Activated naive CD4-positive, alpha-beta T cell treated with anti-CD3 and anti-CD28 coated beads, Interleukin-2, amount 50 U/mL, for 72 hours (primary cell): ENCODE measurements at places on chromosomes 12 and 14. TPM values are rescaled to one million over a fixed set of nuclear protein-coding genes. Genes with fewer than 3 reads are reported as not detected.

Gene CCND2
- total RNA-seq = 266 TPM

Gene NAV3
- not detected for total RNA-seq

Gene PTCSC3
- total RNA-seq = not detected

Gene AQP6
- not detected for total RNA-seq

Gene VAMP1
- total RNA-seq = 47.6 TPM

Gene CEBPE
- 0.34 TPM for total RNA-seq

DNA sequence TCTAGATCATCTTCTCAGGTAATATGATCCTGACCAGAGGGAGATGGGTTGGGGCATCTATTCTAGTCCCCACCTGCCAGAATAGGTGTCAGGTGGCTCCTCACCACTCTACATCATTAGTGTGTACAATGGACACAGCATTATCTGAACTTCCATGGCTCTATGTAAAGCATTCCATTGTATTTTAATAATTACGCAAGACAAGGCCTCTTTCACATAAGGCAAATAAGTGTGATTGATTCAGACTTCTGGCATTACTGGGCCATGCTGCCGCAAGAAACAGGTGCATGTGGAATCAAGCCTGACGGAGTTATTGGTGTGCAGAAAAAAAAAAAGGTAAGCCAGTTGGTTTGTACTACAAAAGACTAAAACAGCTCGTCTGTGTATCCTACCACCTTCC lies 3.1 kb upstream of the DDHD1 start:
- no peak for DNase-seq

DNA sequence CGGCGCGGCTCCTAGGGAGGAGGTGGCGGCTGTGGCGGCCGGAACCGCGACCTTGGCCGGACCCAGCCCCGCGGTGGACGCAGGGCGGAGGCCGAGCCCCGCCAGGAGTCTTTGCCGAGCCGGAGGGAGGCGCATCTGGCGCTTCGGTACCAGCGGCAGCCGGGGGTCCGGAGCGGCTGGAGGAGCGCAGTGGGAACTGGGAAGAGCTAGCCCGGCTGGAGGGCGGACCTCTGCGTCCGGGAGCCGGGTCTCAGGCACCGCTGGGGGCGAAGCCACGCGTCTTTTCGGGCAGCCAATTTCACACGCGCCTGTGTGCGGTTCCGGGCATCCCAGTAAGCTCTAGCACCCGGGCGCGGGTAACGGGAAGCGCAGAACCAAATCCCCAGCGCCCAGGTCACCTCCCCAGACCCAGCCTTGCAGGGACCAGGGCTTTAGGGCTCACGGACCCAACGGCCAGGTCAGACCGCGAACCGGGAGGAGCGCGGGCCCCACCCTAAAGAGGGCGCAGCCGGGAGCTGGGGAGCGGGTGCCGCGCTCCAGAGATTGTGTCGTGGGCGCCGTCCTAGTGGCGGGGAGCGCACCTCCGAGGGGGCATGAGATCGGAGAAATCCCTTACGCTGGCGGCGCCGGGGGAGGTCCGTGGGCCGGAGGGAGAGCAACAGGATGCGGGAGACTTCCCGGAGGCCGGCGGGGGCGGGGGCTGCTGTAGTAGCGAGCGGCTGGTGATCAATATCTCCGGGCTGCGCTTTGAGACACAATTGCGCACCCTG lies 89.4 kb downstream of the GALNT8 start:
- DNase-seq = no peak

GRCh38 chr12:3913278-3913677 lies 40.1 kb upstream of the PARP11 start:
- no peak for DNase-seq

DNA sequence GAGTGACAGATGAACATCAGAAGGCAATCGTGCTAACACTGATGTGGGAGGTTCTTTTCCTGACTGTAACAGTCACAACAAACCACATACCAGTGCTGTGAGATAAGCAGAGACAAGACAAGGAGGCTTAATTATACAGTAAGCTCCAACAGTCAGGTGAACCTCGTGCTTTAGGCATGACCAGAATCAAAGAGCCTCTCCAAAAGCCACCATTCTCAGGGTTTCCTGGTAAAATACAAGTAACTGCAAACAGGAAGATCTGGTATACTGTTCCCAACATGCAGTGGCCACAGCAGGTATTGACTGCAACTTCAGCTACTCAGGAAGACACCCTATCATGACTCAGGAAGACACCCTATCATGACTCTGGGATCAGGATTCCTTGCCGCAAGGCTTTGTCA lies 47.3 kb upstream of the GTF2A1 start:
- no peak for DNase-seq

GRCh38 chr14:42929806-42930480 lies 1323.3 kb downstream of the LRFN5 start:
- no peak for DNase-seq

GRCh38 chr14:49950275-49951228 lies 57.7 kb downstream of the ARF6 start:
- no peak for DNase-seq

- no peak for DNase-seq
Measured at GRCh38 chr12:57235017-57235727, 5.7 kb downstream of the SHMT2 start.

- peak; percentile 34 for DNase-seq
Measured at GRCh38 chr12:42296503-42297109, 29.3 kb downstream of the ZCRB1 start.

DNA sequence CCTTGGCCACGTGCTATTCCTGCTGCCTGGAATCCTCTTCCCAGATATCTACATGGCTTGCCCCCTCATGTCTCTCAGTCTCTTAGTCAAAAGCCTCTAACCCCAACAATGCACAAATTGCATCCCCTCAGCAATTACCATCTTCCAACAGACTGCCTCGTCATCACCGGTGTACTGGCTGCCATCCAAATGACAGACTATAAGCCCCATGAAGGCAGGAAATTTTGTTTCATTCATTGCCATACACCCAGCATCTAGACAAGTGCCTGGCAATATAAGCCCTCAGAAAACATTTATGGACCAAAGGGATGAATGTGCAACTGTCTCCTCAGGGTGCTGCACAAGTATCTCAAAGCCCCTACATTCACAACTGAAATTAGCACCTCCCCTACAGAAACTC lies 5.8 kb downstream of the GLT8D2 start:
- no peak for DNase-seq

DNA sequence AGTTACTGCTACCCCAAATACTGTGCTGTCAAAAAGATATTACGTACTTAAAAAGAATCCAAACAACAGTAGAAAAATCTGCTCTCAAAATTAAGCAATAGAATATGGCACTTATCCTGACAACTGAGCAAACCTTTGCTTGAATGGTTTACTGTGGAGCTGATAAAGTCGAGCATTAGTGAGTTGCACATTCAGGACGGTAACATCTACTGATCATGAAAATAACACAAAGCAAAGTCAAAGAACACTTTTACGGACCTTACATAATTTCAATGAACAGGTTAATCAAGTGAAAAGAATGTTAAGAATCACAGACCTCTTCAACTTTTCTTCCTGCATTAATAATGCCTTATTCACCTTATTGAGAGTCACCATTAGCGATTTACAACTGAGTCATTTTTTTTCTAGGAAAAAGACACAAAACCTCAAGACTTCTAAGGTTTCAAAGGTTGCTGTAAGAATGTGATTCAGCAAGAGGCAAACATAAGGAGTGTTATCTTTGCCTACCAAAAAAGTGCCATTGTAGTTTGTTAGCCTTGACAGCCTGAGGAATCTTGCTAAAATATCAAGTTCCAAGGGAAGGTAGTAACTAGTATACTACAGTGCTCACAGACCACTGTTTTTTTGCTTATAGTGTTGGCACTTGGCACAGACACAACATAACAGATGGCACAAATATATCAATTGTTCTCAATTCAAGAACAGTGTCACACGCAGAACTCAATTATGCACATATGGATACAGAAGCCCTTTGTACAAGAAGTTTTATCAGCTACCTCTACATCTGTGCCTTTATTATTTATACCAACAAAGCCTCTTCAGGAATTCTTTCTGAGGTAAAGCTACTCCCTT lies 334.2 kb upstream of the RPL10L start:
- DNase-seq = no peak

GRCh38 chr12:103785243-103786031 lies 55.6 kb downstream of the NT5DC3 start:
- no peak for DNase-seq

DNA sequence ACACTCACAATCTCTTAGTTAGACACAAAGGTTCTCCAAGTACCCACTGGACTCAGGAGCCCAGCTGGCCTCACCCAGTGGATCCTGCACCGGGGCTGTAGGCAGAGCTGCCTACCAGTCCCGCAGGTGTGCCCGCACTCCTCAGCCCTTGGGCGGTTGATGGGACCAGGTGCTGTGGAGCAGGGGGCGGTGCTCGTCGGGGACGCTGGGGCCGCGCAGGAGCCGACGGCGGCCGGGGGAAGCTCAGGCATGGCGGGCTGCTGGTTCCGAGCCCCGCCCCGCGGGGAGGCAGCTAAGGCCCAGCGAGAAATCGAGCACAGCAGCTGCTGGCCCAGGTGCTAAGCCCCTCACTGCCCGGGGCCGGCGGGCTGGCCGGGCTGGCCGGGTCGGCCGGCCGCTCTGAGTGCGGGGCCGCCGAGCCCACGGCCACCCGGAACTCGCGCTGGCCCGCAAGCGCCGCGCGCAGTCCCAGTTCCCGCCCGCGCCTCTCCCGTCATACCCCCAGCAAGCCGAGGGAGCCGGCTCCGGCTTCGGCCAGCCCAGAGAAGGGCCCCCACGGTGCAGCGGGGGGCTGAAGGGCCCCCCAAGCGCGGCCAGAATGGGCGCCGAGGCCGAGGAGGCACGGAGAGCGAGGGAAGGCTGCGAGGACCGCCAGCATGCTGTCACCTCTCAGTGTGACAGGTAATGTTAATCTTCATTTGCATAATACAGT lies 506.8 kb downstream of the LRFN5 start:
- no peak for DNase-seq

- DNase-seq = no peak
Measured at GRCh38 chr14:54209511-54210250, 187.1 kb upstream of the CDKN3 start.

- no peak for DNase-seq
Measured at GRCh38 chr12:25723921-25724491, 170.9 kb upstream of the LMNTD1 start.

- DNase-seq = no peak
Measured at GRCh38 chr14:82419933-82420332, 886.3 kb upstream of the SEL1L start.

GRCh38 chr12:123937707-123938591 lies 34.7 kb downstream of the CCDC92 start:
- peak; percentile 63 for DNase-seq

- no peak for DNase-seq
Measured at GRCh38 chr12:6569312-6569711, 1.2 kb upstream of the NOP2 start.

- DNase-seq = no peak
Measured at GRCh38 chr12:79012636-79013035, 148.1 kb downstream of the SYT1 start.

DNA sequence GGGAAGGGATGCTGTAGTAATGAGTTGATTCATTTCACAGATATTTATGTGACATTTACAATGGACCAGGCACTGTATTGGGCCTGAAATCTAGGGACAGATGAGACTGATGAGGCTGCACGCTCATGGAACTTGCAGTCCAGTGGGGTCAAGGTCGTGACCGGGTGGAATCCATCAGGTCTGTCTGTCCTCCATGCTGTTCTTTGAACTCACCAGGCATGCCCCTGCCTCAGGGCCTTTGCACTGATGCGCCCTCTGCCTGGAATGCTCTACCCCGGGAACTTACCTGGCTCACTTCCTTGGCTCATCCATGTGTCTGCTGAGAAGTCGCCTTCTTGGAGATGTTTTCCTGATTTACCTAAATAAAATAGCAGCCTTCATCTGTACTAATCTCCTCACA lies 200.1 kb downstream of the VRK1 start:
- no peak for DNase-seq

DNA sequence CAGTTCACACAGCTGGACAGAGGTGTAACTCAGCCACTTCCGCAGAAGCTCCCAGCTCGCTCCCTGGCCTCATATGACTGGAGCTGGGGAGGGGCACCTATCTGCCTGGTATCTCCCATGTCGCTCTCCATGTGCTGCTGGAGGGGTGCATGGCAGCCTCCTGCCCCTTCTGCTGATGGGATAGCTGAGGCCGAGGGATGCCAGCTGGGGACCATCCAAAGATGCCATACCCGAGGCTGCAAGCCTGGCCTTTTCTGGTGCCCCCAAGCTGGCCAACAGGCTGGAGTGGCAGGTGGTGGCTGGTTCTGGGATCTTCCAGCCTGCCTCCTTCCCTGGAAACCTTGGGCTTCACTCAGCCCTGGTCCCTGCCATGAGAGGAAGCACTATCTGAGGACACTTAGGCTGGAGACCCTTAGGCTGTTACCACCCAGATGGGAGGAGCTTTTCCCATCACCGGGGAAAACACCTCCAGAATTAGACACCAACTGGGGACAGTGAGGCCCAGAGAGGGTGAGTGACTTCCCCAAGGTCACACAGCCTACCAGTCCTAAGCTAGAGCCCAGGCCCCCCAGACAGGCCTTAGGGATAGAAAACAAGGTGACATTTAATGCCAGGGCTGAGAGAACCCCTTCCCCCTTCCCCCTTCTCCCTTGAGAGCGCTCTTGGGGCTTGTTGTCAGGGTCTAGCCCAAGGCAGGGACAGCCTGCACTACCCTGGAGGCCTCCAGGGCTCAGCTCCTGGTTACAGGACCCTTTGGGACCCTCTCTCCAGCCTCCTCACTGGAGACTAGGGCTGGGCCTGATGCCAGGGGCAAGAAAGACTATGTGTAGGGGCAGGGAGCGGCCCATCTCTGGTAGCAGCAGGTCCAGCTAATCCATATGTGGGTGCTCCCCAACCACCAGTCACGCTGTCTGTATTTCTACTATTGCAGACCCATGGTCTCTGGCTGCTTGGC lies 7.1 kb downstream of the DTX1 start:
- no peak for DNase-seq

DNA sequence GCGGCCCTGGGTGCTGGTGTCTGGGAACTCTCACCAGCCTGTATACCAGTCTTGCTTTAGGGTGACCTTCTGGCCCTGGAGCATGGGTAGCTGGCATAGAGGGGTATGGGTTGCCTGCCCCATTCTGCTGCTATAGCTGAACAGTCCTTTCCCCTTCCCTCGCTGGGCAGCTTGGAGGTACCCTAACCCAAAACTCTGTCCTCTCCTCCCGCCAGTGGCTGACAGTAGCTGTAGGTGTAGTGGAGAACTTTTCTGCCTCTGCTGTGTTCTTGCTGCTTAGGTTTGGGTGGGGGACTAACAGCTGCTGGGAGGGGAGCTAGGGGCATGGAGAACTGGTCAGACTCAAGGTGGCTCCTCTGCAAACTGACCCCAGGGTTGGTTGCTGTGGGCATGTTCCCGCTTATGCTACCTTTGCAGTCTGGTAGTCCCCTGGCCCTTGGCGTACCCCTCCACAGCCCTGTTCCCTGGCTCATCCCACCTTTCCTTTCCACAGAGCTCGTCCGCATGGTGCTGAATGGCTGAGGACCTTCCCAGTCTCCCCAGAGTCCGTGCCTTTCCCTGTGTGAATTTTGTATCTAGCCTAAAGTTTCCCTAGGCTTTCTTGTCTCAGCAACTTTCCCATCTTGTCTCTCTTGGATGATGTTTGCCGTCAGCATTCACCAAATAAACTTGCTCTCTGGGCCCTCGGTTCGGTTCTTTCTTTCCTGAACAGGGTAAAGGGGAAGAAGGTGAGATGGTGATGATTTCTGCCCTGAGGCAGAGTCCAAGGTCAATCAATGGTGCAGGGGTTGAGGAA lies 2.9 kb downstream of the MYL6 start:
- DNase-seq = no peak

GRCh38 chr14:24416932-24417619 lies 12.4 kb downstream of the CBLN3 start:
- no peak for DNase-seq
